ENCODE measurements at places on chromosomes 4 and X.
A peak's percentile ranks its signal among the peaks of the same experiment; 100 is the strongest.

GRCh38 chr4:77820649-77821561 lies 1.7 kb upstream of the CNOT6L start:
- DNase-seq, result no peak

- DNase-seq, result peak; percentile 74
Observed at GRCh38 chr4:24070117-24070516, 180.3 kb upstream of the PPARGC1A start.

DNA sequence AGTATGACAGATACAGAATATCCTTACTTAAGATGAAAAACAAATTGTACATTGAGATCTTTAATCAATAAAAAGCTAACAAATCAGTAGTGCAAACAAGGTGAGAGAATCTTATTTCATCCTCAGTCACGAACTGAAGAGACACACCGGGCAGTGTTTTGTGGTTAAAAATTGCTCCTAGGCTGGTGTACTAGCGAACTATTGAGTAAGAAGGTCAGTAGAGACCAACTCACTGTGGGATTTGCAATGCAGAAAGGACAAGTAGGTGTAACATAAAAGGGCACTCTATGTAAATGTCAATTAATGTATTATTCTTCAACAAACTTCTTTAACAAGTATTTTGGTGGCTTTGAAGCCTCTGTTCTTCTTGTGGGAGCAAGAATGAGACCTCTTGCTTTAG lies 260.2 kb upstream of the PPARGC1A start:
- DNase-seq, result no peak

DNA sequence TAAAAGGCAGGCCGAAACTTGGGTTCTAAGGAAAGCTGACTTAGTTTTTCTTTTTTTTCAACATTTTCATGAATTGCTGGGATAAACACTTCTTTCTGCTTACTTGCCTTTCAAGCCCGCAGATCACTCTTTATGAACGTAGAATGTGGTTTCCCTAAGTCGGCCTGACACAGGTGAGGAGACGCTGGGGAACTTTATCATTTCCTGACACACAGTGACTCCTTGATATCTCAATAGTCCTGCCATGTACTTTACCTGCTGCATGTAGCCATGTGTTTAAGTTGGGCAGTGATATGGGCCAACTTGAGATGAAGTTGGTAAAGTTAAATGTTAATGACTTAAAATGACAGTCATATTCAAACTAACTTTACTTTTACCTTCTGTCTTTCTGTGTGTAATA lies 26.6 kb upstream of the SNCA start:
- no peak for DNase-seq

- no peak for DNase-seq
Observed at GRCh38 chrX:153448556-153449367, 2.9 kb upstream of the TREX2 start.

- DNase-seq, result no peak
Observed at GRCh38 chrX:15607067-15607466, 6.3 kb upstream of the ACE2 start.

DNA sequence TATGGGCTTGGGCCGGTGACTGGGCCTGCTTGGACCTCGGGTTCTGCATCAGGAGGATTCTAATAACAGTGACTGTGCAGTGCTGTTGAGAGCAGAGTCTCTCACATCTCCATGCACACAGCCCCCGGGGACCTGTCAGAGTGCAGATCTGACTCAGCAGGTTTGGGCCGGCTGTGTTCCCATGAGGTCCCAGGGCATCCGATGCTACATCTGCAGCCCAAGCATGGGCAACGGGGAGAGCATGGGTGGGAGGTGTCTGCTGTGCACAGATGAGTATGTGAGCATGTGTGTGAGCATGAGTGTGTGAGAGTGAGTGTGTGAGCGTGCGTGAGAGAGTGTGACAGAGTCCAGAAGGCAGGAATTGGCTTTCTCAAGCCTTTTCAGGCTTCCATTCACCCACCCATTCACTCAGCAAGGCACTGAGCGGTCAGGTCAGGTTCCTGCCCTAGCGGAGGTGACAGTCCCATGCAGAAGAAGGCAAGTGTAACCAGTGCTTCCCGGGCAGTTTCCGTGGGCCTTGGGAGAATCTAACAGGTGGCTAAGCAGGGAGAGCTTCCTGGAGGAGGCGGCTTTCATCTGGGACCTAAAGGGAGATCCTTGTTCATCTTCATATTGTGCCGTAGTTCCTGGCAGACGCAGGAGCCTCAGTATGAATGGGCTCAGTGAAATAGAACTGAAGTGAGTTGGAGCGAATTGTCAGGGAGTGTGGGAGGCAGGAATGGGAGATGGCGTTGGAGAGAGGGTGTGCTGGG lies 62.6 kb downstream of the SORCS2 start:
- DNase-seq, result no peak

Measured in H4 (cell line).